ENCODE measurements at places on chromosomes 5 and 9.

DNA sequence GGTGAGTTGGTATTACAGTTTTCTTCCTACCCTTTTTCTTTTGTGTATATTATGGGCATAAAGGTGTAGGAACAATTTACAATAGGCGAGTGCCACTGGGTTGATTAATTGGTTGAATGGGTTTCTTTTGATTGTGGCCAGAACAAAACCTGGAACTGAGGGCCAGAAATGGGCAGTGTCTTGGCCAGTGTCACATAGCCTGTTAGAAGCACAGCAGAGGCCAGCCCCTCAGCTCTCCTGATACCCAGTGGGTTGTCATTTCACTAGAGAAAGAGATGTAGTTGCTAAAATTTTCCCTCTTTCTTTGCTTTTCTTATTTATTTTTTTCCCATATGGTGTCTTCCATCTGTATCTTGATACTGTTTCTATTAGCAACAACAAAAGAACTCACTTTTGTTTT, 38.8 kb upstream of the SEMA6A start:
- DNase-seq = no peak

DNA sequence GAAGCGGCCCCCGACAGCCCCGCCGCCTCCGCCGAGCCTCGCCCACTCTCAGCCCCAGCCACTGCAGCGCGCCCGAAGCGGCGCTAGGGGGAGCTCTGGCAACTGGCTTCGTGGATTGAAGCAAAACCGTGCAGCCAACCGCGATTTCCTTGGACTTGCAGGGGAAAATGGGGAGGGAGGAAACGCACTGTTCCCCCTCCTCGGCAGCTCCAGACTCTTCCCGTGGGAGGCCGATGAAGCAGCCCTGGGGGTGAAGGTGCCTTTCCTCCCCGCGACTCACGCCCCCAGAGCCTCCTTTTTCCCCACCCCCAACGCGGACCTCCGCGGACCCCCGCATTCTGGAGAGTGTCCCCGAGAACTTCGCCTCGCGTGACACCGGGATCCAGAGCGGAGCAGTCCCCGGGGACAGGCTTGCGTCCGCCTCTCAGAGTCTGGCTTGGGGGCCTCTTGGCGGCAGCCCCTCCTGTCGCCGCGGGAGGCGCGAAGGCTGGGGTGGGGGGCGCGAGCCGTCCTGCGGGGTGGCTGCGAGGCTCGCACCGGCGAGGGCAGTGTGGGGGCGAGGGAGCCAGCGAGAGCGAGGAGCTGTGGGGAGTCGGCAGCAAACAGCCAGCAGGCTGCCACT, 3.8 kb downstream of the IER5L start:
- DNase-seq = peak; percentile 31

GRCh38 chr9:132241483-132241839, 79.6 kb downstream of the NTNG2 start:
- no peak for DNase-seq

DNA sequence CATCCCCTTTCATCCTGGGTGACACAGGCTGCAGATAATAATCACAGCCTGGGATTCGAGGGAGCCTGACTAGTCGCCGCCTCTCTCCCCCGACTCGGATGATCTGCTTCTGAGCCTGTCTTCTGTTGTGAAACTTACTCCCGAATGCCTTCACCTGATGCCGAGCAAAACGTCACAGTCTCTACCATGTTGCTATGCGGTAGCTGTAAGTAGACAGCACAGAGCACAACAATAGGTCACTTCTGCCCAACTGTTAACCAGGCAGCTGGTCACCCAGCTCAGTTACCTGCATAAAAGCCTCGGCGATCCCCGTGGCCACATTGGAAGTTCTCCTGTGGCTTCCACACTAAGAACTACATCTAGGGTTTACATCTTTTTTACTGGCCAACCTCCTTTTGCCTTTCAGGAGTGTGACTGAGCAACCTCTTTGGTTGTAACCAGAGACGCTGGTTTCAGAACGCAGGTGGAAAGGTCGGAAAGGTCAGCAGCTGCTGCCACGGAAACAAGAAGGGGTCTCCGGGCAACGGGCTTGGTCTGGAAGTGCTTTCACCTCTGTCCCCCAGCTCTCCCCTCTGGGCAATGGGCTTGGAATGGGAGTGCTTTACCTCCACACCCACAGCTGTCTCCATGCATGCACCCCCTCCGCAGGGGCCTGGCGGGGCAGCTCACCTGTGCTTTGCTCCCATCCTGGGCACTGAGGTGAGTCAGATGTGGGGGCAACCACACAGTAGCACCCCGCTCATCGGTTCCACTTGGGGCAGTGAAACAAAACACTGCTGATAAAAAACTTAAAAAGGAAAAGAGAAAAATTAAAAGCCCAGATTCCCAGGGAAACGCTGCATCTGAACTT, 7.6 kb upstream of the PPP1R26 start:
- DNase-seq = no peak

DNA sequence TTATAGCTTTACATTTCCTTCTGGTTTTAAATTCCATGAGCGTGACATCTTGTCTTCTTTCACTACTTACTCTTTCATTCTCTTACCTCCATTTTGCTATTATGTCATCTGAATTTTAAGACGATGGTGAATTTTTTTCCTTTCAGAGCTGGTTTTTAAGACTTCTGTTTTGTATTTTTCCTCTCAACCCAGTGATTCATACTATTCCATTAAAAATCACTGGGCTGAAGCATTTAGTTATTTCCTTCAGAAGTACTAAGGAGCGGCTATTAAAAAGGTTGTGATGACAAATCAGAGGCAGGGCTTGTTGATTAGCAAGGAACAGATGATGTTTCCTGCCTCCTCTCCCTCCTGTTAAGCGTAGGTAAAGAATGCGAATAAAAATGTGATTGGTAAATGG, 16.5 kb downstream of the AGXT2 start:
- DNase-seq = no peak

- no peak for DNase-seq
Measured at GRCh38 chr5:127684726-127685467, 18.3 kb upstream of the CCDC192 start.

DNA sequence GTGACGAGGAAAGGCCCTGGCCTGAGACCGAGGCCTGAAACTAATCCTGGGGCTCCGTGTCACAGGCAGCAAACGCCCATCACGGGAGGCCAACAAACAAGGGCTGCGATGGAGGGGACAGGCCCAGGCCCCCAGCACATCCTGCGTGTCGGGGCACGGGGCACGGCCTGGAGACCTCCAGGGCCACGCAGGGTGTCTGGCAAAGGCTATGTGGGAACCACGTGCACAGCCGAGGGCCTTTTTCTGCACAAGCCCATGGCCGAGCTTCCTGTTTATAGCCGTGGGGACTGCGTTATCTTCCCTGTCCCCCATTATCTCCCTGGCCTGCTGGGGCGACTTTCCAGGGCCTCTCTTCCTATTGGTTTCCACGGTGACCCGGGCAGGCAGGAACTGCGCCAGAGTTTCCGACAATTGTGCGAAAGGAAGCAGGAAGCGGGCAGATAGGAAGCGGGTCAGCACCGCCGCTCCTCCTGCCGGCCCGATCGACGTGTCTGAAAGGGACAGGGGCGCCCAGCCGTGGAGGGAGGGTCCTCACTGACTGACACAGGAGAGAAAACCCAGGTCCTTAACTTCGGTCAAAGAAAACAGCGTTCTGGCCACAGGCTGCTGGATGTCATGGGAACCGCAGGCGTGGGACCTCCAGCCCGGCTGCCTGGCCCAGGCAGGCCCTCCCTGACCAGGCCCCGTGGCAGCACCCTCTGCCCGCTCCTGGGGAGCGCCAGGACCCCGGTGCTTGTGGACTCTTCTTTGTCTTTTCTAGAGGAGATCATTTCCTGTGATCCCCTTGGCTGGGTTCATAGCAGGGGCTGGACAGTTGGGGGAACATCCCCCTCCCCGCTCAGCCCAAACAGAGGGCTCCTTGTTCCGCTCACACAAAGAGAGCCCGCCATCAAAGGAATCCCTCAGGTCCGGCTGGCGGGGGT, 29.1 kb upstream of the SEC16A start:
- DNase-seq = no peak

DNA sequence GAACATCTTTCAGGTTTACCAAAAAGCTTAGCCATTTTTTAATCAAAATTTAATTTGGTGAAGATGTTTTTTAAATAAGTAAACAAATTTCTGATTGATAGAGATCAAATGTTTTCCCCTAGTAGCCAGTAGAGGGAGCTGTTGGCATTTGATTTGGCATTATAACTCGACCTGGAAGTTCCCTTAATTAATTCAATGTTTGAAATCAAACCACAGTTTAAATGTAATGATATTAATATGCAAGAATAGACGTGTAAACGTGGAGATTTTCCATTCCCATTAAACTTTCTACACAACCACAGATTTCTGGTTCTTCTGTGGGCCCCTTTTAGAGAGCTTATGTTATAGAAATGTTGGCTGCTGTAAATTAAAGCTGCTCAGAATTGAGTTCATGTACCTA, 148.1 kb upstream of the MPDZ start:
- DNase-seq = no peak

DNA sequence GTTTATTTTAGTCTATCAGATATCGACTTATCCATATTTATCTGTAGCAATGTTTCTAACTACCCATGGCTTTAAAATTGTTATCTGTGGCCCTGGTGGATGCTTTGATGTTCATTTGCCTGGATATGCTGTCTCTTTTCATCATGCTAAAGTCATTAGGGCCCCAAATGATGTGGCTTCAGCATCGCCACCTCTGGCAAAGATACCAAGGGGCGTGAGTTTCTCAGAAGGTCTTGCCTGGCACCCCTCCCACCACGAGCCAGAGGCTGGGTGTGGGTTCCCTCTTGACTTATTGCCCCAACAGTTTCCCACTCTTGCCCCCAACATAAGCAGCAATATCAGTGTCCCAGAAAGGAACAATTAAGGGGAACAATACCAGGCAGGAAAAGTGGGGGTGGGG, 5.4 kb downstream of the ROPN1L start:
- DNase-seq = no peak

- no peak for DNase-seq
Measured at GRCh38 chr5:81425569-81425968, 31.6 kb upstream of the ACOT12 start.

DNA sequence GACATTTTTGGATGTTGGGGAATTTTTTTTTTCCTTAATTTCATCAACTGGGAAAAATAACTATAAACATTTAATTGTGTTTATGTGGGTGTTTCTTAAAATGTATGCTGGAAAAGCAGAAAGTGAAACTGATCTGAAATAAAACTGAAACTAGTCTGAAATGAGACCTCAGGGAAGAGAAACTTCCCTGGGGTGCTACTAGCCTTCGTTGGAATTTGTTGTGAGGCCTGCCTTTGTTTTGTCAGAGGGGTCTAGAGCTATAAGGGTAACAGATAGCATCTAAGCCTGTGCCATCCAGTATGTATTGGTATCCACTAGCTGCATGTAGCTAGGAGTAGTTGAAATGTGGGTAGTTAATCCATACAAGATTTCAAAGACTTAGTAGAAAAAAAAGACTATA, 10.4 kb downstream of the ZNF618 start:
- DNase-seq = no peak

GRCh38 chr9:109766351-109766750, 13.6 kb upstream of the PALM2AKAP2 start:
- DNase-seq = no peak

DNA sequence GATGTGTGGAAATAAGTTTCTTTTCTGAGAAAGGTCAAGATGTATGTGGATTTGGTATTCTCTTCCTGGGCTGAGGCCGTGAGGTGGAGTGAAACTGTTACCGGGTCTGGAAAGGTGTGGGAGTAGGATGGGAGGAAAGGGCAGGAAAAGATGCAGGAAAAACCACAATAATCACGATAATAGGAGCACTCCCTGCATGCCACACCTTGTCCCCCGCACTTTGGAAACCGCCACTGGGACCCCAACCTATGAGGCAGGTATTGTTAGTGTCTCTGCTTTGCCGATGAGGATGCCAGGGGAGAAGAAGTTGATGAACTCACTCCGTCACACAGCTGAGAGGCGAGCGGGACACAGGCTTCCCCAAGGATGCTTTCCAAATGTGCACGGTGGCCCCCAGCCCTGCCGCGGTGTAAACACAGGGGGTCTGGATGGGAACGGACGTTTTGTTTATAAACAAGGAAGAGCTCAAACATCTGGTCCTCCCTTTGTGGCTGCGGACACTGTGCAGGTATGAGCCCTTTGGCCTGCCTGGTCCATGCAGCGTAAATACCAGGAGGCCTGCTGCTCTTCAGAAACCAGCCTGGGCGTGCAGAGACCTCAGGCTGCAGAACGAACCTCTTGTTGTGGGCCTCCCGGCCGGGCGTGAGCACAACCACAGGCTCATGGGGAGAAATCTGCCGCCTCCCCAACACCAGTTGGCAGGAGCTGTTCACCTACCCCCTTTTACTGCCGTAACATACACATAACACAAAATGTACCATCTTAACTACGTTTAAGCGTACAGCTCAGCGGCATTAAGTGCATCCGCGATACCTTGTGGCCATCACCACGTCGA, 126.7 kb downstream of the COL23A1 start:
- DNase-seq = no peak

GRCh38 chr5:86686046-86686445, 68.3 kb downstream of the COX7C start:
- DNase-seq = no peak
